ENCODE measurements at places on chromosomes 5 and 9.
A peak's percentile ranks its signal among the peaks of the same experiment; 100 is the strongest.

DNA sequence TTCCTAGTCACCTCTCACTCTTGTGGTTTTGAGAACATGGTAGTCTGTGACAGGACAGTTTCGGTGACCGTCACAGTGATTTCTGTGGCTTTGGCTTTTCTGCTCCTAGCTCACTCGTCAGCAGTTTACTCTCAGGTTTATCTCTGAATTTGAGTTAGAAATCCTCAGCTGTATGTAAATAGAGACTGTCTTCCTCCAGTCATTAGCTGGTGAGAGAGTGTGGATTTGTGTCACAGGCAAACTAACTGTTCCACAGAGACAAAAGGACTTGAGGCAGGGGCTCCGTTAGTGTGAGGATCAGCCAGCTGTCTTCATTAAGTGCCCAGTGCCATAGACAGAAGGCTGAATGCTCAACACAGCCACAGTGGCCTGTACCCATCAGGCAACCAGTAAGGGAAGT lies 131.4 kb downstream of the CD180 start:
- DNase-seq: no peak

DNA sequence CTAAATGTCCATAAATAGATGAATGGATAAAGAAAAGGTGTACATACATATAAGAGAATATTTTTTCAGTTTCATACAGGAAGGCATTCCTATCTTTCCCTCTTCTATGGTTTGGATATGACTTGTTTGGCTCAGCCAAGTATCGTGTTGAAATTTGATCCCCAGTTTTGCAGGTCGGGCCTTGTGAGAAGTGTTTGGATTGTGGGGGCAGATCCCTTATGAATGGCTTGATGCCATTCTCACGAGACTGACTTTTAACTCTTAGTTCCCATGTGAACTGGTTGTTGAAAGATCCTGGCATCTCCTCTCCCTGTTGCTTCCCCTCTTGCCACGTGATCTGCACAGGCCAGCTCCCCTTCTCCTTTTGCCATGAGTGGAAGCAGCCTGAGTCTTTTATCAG lies 421.1 kb upstream of the FTMT start:
- DNase-seq: no peak

DNA sequence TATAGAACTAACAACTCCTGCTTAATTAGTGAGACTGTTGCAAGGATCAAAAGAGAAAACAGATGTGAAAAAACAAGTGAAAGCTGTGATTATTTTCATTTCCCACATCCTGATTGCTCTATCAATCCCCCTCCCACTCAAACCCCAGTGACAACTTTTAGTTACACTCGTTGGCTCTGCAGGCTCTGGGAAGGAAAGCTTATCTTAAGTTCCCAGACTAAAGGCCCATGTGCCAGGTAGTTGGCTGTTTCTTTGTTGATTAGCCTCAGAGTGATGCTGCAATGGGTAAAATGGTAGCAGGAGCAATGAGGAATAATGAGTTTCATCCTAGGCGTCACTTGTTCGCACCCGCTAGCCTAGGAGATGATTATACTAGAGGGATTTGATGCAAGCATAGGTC lies 133.3 kb upstream of the IFNE start:
- DNase-seq: no peak

GRCh38 chr9:94490465-94490864 lies 64.4 kb upstream of the PCAT7 start:
- DNase-seq: no peak

DNA sequence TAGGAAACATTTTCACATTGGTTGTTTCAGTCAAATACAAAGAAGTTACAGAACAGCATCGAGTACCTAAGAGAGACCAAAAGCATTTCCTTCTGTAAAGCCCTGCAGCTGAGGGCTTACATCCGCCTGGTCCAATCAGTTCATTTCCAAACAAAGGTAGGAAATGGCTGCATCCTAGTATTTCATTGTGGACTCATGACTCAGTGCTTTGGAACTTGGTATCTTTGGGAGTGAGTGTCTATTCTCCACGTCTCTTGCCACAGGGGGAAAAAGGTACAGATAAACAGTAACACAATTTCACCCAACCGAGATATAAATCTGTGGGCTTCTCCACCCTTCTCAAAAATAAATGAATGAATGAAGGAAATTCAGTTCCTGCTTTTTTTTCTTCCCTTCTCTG lies 75.4 kb downstream of the NFIB start:
- DNase-seq: peak; percentile 8

- DNase-seq: no peak
Measured at GRCh38 chr5:165201771-165202518, 1696.5 kb downstream of the MAT2B start.

GRCh38 chr9:21324047-21324446 lies 11.2 kb downstream of the KLHL9 start:
- DNase-seq: no peak

DNA sequence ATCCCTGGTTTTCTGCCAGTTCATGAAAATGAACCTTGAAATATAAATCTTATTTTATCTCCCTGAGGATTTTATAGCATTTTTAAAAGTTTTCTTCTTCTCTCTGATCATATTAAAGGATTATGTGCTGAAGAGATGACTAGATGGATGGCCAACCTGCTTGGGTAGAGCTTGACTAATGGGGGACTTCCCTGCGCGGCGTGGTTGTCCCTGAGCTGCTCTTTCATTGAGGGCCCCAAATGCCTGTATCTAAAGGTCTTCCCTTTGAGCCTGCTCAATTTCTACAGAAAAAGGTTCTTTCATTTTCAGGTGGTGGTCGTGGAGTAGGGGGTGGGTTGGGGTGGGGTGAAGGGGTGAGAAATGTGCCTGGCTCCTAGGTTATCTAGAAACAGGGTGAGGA lies 20.5 kb upstream of the CDKN2AIPNL start:
- DNase-seq: no peak

GRCh38 chr5:62569470-62569869 lies 9.1 kb upstream of the LRRC70 start:
- no peak for DNase-seq

- DNase-seq: no peak
Measured at GRCh38 chr5:135053278-135053677, 19.2 kb upstream of the PITX1 start.

- DNase-seq: no peak
Measured at GRCh38 chr9:22379272-22379671, 67.4 kb upstream of the DMRTA1 start.

DNA sequence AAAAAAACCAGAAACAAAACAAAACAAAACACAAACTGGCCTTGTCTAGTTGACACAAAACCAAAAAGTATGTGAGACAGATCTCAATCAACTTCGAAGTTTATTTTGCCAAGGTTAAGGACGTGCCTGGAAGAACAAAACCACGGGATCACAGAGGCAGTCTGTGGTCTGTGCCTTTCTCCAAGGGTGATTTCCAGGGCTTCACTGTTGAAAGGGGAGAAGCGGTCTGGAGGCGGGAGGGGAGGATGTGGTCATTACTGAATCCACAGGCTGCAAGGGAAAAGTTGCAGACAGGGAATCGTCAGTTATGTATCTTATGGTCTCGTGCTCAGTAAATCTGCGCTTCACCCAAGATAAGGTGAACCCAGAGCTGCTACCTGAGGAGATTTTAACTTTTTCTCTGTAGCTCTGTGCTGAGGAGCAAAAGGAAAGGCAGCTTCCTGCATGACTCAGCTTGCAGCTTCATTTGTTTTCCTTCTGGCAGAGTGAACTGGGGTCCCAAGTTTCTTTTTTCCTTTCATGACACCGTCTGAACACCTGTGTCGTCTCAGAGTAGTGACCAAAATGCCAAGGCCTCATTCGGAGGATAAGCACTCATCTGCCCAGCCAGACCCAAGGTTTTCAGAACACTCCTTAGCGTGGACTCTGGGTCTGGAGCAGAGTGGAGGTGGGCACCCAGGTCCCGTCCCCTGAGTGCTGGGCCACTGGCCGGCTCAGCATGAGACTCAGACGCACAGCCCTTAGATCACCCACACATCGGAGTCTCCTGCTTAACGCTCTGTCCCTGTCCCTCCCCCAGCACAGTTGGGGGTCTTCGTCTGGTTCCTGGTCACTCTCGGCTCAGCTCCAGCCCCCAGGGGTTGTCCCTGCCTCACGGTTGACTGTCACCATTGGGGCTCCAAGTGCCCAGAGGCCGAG lies 25.9 kb downstream of the ROPN1L start:
- no peak for DNase-seq

GRCh38 chr9:99947395-99947794 lies 40.9 kb downstream of the STX17 start:
- no peak for DNase-seq

- no peak for DNase-seq
Measured at GRCh38 chr5:124572971-124573370, 173.5 kb downstream of the ZNF608 start.

GRCh38 chr9:20962536-20963225 lies 68.8 kb downstream of the HACD4 start:
- no peak for DNase-seq

DNA sequence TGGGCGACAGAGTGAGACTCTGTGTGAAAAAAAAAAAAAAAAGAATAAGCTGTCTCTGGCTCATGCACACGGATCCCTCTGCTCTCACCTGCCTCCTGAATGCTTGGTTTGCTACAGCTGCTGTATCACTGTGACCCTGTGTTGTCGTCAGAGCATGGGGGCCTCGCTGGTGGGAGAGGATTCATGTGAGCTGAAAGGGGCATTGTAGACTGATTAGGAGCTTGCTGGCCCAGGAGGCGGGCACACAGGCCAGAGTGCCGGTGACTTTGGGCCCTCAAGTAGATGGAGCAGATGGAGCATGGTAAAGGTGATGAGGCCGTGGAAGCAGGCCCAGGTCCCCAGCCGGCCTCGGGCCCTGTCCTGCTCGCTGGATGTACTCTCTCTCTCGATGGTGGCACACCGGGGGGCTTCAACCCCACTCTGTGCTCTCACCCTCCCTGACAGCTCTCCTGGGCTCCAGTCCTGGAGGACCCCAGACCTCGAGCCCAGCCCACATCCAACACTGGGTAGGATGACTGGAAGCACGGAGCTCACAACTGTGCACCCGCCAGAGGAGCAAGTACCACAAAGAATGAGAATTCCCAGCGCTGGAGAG lies 7.1 kb downstream of the FLT4 start:
- DNase-seq: no peak

DNA sequence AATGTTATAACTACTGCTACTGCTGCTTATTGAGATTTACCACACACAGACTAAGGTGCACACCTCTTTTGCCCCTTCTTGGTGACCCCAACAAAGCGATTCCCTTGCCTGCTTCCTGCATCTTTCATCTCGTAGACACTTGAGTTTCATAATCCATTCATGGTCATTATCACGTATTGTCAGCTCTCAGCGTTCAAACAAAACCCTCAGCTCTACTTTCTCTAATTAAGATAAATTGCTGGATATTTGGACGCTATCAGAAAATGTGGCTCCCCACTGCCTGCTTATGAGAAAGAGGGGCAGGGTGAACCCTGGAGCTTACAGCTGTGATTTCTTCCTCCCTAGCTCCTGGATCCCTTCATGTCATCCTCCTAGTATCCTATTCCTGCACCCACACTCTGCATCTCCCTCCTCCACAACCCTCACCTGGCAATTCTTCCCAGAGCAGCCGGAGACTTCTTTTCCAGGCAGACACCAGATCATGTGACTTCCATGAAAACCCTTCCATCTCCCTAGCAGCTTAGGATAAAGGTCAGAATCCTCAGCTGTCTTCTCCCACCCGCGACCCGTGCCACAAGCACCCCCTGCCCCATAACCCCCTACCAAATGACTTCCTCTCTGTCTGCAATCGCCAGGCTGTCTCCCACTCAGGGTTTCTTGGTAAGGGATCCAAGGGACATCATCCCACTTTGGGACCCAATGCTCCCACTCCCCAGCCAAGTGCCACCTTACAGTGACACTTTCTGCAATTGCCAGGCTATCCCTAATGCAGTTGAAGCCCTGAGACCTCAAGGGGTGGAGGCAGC lies 146.5 kb downstream of the NSG2 start:
- no peak for DNase-seq

DNA sequence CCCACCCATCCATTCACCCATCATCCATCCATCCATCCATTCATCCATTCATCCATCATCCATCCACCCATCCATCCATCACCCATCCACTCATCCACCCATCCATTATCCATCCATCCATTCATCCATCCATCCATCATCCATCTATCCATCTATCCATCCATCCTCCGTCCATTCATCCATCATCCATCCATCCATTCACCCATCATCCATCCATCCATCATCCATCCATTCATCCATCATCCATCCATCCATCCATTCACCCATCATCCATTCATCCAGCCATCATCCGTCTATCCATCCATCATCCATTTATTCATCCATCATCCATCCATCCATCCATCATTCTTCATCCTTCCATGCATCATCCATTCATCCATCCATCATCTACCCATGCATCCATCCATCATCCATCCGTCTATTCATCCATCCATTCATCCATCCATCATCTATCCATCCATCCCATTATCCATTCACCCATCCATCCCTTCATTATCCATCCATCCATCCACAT lies 10.1 kb downstream of the ASS1 start:
- no peak for DNase-seq

DNA sequence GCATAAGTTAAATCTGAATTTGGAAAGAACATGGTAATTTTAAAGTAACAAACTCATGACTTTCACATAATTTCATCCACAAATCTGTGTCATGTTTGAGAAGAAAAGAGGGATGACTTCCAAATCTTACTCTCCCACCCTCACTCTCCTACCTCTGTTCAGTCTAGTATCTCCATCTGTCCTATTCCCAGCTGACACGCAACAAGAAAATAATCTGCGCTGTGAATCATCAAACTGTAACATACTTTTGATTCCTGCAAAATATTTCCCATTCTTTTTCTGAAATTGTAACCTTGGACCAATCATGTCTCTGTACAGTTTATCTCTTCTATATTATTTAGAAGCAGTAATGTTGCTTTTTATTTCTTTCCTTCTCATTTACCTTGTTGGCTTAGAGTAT lies 91.4 kb downstream of the SLC12A2 start:
- no peak for DNase-seq

DNA sequence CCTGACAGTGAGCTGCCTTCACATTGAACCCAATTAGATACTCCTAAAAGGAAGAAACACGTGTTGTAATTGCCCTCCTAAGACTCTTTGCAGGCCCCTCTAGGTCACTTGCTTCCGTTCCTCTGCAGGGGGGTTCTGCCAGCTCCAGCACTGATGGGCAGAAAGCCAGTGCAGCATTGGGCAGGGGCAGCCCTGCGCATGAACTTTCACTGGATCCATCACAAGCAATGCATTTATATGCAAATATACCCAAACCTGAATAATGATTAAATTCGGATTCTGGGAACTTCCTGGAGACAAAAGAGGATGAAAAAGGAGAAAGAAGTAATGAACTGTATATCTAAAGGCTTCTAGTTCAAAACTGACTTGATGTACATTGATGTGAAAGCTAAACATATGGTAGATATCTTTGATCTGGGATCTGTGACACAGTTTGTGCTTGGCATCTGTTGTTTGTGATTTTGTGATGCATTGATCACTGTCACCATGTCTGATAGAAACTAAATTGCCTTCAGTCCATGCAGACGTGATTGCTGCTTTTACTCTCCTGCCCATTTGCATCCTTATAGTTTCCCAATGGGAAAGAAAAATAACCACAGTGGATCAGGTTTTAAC lies 313.4 kb downstream of the DEPDC1B start:
- DNase-seq: no peak

- no peak for DNase-seq
Measured at GRCh38 chr5:131262953-131263541, 806 bp upstream of the CDC42SE2 start.

All from epithelial cell of prostate (primary cell).